ENCODE measurements at places on chromosomes 16 and 17.
A peak's percentile ranks its signal among the peaks of the same experiment; 100 is the strongest.

DNA sequence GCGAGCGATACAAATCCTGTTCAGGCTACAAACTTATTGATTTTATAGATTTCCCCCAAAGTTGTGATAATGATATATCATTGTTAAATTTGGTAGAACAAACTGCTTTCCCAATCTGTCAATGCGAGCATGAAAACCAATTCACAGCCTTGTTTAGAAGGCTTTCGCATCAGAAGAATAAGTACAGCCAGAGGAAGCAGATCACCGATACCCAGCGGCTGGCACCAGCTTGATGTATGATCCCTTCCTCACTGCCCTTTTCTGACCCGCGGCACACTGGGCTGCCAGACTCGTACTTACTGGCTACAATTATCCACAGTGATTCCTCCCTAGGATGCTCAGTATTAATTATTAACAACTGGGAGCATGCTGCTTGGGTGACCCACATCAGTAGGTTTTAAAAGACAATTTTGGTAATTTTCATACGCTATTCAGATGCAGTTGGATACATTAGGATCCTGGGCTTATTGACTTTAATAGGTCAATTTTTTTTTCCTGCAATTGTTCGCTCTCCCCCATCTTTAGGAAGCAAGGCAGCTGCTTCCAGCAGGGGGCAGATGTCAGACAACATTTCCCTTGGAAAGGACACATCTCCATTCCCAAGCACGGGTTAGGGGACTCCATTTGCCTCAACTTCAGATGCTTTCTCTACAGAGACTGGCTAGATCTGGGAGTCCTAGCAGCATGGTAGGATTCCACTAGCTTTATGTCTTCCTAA is 582.7 kb upstream of the PSMD7 start:
- no peak for DNase-seq

DNA sequence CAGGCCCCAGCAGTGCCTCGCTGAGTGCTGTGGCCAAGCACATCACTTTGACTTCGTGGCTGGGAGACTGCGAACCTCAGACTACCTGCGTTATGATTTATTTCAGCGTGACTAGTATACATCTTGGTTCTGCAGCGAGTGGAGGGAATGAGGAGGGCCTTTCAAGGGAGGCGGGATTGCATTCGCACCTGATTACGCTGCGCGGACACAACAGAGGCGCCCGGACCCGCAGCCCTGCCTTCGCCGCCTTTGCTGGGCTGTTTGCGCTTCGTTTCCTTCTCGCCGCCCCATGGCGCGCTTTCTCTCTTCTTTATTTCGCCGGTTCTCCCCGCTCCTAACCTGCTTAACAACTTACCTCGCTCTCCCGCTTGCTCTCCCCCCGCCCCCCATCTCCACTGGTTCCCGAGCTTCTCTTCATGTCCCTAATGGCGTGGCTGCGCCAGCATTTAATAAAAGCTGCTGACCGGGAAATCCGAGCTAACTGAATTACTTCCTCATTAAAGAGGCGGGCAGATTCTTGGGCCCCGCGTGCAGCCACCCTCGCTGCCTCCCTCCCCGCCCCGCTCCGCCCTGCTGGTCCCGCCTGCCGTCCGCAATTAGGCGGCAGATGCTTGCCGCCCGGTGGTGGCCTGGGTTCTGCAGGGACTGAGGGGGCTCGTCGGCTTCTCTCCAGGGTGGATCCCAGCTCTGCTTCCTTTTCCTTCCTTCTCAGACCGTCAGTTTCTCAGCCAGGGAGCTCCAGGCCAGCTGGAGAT is 257.6 kb upstream of the SDK2 start:
- no peak for DNase-seq

GRCh38 chr17:75116737-75117136 is 7.0 kb downstream of the ARMC7 start:
- DNase-seq: no peak

- DNase-seq: no peak
These were observed 106.3 kb downstream of the RAP1GAP2 start for GRCh38 chr17:2902546-2902945.

- peak; percentile 50 for DNase-seq
These were observed 93.8 kb upstream of the PLEKHM1 start for GRCh38 chr17:45584092-45585036.

DNA sequence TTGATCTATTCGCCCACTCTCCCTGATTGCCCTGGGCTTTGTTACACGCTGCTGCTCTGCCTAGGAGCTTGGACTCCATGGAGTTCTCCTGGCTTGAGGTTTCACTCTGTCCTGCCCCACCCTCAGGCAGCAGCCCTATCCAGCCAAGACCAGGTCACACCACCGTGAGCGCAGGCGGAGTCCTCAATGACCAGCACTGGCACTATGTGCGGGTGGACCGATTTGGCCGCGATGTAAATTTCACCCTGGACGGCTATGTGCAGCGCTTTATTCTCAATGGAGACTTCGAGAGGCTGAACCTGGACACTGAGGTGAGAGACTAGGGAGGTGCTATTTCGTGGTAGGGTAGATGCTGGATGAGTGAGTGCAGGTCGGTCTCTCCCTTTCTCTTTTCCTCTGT is 3.5 kb downstream of the CNTNAP1 start:
- no peak for DNase-seq

GRCh38 chr16:56945847-56946527 is 14.0 kb downstream of the HERPUD1 start:
- no peak for DNase-seq

DNA sequence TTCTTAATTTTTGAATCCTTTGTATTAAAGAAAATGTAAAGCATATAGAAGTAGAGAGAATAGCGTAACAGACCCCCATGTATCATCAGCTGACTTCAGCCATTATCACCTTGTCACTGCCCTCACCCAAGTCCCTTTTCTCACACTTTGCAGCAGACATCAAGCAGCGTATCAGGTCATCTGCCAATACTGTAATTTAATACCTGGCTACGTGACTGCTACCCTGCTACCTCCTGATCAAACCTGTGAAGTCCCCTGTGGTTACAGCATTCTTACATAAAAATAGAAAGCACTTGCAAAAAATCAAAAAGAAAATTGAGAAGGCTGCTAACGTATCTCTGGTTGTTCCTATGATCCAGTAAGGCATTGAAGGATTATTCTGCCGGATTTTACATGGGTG is 96.4 kb downstream of the PLCG2 start:
- no peak for DNase-seq

DNA sequence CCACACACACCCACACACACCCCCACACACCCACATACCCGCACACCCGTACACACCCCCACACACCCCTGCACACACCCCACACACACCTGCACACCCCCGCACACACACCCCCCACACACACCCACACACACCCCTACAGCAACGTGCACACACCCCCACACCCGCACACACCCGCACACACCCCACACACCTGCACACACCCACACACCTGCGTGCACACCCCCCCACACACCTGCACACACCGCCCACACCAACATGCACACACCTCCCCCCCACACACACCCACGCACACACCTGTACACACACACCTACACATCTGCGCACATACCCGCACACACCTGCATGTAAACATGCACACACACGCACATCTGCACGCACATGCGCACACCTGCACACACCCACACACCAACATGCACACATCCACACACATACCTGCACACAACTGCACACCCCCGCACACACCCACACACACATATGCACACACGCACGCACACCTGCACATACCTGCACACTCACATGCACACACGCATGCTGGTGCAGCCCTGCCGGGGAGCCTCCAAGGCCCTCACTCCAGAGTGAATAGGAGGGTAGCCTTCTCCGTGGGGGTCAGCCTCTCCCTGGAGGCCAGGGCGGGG is 7.5 kb downstream of the ASPSCR1 start:
- DNase-seq: no peak

- no peak for DNase-seq
These were observed 292.6 kb upstream of the SOX9 start for GRCh38 chr17:71828182-71828596.

- no peak for DNase-seq
These were observed 89.7 kb downstream of the MARCHF10 start for GRCh38 chr17:62718429-62718828.

GRCh38 chr17:55490376-55490775 is 20.9 kb downstream of the SMIM36 start:
- no peak for DNase-seq

DNA sequence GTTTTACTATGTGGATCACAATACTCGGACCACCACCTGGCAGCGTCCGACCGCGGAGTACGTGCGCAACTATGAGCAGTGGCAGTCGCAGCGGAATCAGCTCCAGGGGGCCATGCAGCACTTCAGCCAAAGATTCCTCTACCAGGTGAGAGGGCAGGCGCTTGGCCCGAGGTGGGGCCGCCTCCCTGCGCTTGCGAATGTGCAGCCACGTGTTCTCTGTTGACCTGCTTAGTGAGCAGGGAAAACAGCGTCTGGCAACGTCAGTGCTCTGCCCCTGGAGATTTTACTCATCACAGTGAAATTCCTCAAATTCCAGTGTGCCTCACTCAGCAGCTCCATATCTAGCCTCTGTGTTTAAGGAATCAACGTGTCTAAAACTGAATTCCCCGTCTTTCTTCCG is 33.4 kb upstream of the CLEC18A start:
- no peak for DNase-seq

DNA sequence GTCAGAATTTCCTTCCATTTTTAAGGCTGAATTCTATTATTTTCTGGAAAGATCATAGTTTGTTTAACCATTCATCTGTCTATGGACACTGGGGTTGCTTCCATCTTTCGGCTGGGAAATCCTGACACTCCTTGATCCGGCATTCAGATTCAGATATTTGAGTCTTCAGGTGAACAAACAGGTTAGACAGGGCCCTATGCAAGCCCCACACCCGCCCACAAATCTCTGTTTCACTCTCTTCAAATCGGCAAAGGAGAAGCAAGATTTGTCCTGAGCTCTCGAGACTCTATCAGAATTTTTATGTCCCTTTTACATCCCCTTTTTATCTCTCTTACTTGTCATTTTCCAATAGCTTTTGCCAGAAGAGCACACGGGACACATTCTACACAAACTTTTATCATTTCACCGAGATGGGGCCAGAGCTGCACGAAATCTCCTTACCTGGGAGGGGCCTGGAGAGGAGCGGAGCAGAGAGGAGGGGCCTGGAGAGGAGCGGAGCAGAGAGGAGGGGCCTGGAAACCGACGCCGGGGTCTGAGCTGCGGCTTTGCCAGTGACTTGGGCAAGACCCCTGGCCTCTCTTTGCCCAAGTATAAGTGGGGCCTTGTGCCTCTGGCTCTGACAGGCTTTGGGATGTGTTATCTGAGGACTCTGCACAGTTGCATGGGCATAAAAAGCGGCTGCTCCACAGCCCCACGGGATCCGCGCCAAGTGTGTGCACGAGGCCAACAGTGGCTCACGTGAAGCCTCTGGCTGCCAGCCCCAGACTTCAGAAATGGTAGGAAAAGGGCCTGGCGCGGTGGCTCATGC is 54.3 kb upstream of the RBFOX3 start:
- DNase-seq: no peak

- DNase-seq: no peak
These were observed 743 bp downstream of the WIPI1 start for GRCh38 chr17:68456339-68457167.

- no peak for DNase-seq
These were observed 18.8 kb downstream of the UTP18 start for GRCh38 chr17:51279183-51279582.

DNA sequence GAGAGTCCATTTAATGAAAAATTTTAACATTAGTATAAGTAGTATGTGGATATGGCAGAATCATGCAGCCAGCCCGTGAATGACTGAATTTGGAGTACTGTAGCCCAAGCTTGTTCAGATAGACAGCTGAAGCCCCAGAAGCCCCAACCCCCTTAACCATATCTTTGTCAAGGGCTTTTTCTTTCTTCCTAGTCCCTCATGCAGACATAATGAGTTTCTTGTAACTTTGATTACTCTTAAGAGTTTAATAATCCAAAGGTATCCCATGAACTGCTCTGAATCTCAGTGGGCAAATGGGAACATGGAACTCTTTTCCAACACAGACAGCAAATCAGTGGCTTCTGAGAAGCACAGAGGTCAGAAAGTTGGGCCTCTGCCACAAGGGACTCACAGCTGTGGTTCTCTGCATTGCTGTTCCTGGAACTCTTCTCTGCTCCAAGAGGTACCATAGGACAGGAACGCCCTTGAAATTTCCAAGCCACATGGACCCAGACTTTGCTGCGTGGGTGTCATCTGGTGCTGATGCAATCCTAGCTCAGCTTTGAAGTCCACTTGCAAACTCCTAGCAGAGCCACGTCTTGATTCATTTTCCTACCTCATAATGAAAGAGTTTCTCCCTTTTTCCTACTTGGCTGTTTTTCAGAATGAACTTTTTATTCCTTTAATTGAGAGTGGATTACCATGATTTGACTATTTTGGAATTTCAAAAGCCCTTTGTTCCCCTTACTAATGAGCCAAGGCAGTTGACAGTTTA is 18.1 kb downstream of the LYRM1 start:
- DNase-seq: no peak

GRCh38 chr16:88619859-88620815 is 18.2 kb upstream of the IL17C start:
- no peak for DNase-seq

DNA sequence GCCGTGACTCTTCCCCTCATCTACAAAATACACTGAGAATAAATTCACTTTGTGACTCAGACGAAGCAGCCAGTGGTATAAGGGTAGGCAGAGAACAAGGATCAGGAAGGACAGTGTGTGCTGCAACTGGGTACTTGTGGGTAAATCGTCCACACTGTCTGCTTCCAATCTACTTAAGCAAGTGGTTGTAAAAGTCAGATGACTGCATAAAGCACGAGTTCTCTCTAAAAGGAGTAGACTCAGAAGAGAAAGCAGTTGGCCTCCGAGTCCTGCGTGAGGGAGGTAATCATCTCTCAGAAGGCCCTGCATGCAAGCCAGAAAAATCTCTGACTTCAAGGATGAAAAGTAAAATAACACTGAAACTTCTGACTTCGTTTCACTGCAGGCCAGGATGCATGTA is 43.1 kb downstream of the ANKFY1 start:
- no peak for DNase-seq

- no peak for DNase-seq
These were observed 32.6 kb downstream of the PLXDC1 start for GRCh38 chr17:39118674-39119419.

DNA sequence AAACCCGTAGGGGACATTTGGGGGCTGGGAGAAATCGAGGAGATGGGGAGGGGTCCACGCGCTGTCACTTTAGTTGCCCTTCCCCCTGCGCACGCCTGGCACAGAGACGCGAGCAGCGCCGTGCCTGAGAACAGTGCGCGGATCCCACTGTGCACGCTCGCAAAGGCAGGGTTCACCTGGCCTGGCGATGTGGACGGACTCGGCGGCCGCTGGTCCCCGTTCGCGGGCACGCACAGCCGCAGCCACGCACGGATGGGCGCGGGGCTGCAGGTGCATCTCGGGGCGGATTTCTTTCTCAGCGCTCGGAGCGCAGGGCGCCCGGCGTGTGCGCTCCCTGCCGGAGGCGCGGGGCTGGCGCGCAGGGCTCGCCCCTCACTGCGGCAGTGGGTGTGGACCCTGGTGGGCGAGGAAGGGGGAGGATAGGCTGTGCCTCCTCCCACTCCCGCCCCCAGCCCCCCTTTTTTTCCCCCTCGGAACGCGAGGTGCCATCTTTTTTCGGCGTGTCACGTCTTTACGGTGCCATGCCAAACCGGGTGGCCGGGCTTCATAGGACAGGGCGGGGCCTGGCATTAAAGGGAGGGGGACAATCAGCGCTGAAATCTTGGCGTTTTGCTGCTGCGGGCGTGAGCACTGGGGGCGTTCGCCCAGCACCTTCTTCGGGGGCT is 1.1 kb downstream of the MAPT start:
- DNase-seq: no peak

GRCh38 chr17:55414983-55415382 is 6.7 kb downstream of the MMD start:
- no peak for DNase-seq

Data from stimulated activated CD4-positive, alpha-beta T cell treated with anti-CD3 and anti-CD28 coated beads, Interleukin-1b, Interleukin-23, amount 100 ng/mL, for 1 hour (primary cell).